SK-N-SH (cell line): ENCODE measurements at places on chromosomes 2 and 18. TPM values are rescaled to one million over a fixed set of nuclear protein-coding genes. Genes with fewer than 3 reads are reported as not detected.
A peak's percentile ranks its signal among the peaks of the same experiment; 100 is the strongest.

DNA sequence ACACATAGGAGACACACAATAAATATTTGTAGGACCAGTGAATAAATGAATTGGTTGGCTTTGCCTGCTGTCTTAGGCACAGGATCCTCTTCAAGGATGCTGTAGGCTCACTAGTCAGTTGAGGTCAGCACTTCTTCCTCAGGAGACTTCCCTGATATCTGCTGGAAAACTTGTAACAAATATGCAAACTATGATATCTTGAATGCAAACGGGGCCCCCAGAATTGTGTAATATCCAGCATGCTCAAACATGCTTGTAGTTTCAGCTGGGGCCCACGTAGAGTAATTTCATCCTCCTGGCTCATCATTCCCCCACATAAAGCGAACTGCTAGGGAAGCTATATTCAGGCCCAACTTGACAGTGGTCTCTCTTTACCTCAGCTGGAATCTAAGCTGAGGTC is 43.6 kb downstream of the POLE4 start:
- no peak for DNase-seq

- DNase-seq: peak; percentile 50
Observed at GRCh38 chr2:64750001-64750816, 96.5 kb upstream of the SERTAD2 start.

GRCh38 chr2:86482034-86482433 is 40.9 kb downstream of the KDM3A start:
- no peak for DNase-seq

DNA sequence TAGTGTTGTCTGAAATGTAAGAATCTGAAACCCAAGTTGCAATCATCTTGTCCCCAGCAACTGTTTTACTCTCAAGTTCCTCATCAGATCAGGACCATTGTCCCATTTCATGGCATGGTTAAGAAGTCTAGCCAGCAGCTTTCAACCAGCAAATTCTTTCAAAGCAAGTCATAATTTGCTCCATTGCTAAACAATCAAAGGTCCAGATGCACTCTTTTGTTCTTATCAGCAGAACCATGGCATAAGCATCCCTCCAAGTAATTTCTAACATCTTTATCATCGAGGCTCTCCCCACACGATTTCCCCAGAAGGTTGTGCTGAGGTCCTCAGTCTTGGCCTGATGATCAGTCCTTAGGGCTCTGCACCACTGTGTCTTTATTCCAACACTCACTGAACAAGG is 67.5 kb upstream of the APCDD1 start:
- no peak for DNase-seq

AQP12B gene
- not detected in 2 replicates for polyA plus RNA-seq

CBLN2 gene
- 0.28 and 0.37 TPM in 2 replicates for polyA plus RNA-seq

PRSS56 gene
- not detected in 2 replicates for polyA plus RNA-seq
